Natural killer cell (primary cell): ENCODE measurements at places on chromosomes 1 and 21. TPM values are rescaled to one million over a fixed set of nuclear protein-coding genes. Genes with fewer than 3 reads are reported as not detected.
A peak's percentile ranks its signal among the peaks of the same experiment; 100 is the strongest.

GFI1 gene
- total RNA-seq, result 42.7 TPM

FRRS1 gene
- total RNA-seq, result 3.0 TPM

IVL gene
- total RNA-seq, result not detected

OR2AK2 gene
- total RNA-seq, result not detected

CKS1B gene
- 8.5 TPM for total RNA-seq

DNA sequence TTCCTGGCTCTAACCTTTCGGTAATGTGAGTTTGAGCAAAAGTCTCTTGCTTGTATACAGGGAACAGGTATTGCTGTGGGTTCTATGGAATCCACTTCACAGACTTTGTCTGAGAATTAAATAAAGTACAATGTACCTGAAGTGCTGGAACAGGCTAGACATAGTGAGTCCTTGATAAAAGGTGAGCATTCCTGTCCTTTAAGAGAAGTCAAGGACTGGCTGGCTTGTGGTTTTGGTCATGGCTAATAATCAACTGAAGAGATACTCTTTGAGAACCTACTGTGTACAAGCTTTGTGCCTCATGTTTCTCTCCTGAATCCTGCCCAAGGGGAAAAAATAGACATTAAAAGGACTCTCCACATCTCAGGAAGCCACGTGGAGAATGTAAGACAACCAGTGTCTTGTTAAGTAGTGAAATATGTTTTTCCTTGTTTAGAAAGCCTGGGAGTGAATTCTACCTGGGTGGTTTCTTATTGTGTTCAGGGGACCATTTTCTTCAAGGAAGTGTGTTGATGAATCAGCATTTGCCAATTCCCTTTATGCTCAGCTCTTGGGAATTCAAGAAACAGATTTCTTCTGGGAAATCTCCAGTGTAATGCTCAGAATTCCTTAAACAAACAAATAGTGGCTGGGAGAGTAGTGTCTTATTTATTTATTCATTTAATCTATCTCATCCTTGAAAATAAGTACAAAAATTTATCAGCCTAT lies 55.2 kb upstream of the PLD5 start:
- H3K27me3 ChIP-seq, result no peaks in the 10 kb centered on the region
- no peaks in the 10 kb centered on the region for H3K36me3 ChIP-seq
- no peak overlapping the region for H3K27ac ChIP-seq
- no peak for DNase-seq
- no peaks in the 10 kb centered on the region for H3K4me1 ChIP-seq

DNA sequence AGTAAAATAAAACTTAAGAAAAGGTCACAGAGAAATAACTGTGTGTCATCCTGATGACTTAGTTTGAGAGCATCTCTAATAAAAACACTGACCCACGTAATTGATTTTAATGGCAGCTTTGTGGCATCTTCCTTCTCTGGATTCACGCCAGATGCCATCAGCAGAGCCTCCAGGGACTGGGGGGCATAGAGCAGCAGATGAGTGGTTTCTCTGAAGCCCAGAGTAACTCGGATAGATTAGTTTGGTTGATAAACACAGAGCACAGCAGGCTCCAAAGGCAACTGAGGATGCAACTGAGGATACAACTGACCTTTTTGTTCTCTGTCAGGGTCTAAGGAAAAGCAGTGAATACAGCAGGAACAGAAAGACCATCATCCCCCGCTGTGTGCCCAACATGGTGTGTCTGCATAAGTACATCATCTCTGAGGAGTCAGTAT lies 180.8 kb downstream of the RPS6KC1 start:
- no peak for DNase-seq
- peaks cover 5% of the 10 kb centered on the region for H3K36me3 ChIP-seq
- no peaks in the 10 kb centered on the region for H3K27me3 ChIP-seq
- H3K4me3 ChIP-seq, result no peak overlapping the region
- no peak overlapping the region for H3K27ac ChIP-seq

DNA sequence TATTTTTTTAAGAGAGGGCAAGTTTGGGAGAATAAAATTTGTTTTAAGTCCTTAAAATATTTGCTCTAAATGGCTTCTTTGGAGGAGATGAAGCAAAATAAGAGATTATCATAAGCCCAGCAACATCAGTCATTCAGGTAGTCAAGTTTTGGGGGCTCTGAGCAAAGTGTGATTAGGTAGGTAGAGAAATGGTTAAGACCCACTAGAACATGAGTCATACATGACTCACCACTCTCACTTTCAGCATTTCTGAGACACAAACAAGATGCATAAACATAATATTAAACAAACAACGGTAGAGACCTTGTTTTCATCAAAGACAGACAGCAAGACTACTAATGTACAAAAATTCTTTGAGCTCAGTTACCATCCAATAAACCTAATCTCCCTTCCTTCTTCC lies 272.2 kb downstream of the LMO4 start:
- H3K4me3 ChIP-seq, result no peak overlapping the region
- no peaks in the 10 kb centered on the region for H3K27me3 ChIP-seq
- no peaks in the 10 kb centered on the region for H3K4me1 ChIP-seq
- DNase-seq, result no peak

GRCh38 chr21:43333298-43334062 lies 93.5 kb downstream of the SIK1 start:
- no peak overlapping the region for H3K27ac ChIP-seq
- H3K36me3 ChIP-seq, result no peaks in the 10 kb centered on the region
- peaks cover 13% of the 10 kb centered on the region for H3K4me1 ChIP-seq
- no peak overlapping the region for H3K4me3 ChIP-seq
- H3K27me3 ChIP-seq, result no peaks in the 10 kb centered on the region

GRCh38 chr1:21060523-21060922 lies 116.2 kb downstream of the EIF4G3 start:
- no peaks in the 10 kb centered on the region for H3K27me3 ChIP-seq
- H3K27ac ChIP-seq, result no peak overlapping the region
- no peak overlapping the region for H3K4me3 ChIP-seq
- no peaks in the 10 kb centered on the region for H3K4me1 ChIP-seq

- H3K27me3 ChIP-seq, result no peaks in the 10 kb centered on the region
- H3K4me1 ChIP-seq, result peaks cover 48% of the 10 kb centered on the region
- H3K36me3 ChIP-seq, result no peaks in the 10 kb centered on the region
- H3K27ac ChIP-seq, result no peak overlapping the region
- no peak overlapping the region for H3K4me3 ChIP-seq
These were observed 3.2 kb upstream of the RXFP4 start for GRCh38 chr1:155938220-155938627.

DNA sequence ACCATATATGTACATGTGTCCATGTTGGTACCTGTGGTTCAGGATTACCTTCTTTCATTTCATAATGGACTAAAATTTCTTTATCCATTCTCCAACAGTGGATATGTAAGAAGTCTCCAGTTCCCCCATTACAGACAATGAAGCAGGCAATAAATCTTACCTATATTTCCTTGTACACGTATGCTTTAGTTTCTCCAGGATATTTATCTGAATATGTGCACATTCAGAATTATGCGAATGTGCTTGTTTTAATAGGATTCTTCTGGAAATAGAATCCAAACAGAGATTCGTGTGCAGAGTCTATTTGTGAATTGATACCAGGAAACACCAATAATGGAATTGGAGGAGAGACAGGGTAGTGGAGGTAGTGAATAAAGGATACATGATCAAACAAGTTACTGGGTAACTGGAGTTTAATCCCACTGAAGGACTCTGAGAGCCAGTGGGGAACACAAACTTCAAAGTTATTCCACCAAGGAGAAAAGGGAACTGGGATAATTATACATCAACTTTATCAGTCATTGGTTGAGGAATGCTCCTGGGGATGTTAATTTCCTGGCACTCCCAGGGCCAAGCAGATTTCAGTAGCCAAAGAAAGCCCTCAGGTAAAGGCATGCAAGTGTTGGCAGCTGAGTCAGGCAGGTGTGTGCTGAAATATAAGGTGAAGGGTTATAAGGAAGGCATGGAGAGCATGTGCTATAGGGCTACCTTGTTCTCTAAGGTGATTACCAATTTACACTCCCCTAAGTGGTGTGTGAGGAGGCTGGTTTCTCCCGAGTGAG lies 374.9 kb upstream of the PBX1 start:
- H3K27ac ChIP-seq, result no peak overlapping the region
- no peaks in the 10 kb centered on the region for H3K27me3 ChIP-seq
- no peaks in the 10 kb centered on the region for H3K4me1 ChIP-seq
- no peaks in the 10 kb centered on the region for H3K36me3 ChIP-seq
- no peak for DNase-seq
- H3K4me3 ChIP-seq, result no peak overlapping the region

GRCh38 chr1:42788021-42788420 lies 3.2 kb downstream of the TMEM269 start:
- no peaks in the 10 kb centered on the region for H3K27me3 ChIP-seq
- DNase-seq, result no peak
- no peak overlapping the region for H3K4me3 ChIP-seq
- H3K27ac ChIP-seq, result no peak overlapping the region
- peaks cover under 1% of the 10 kb centered on the region for H3K36me3 ChIP-seq

- no peak overlapping the region for H3K27ac ChIP-seq
- H3K36me3 ChIP-seq, result no peaks in the 10 kb centered on the region
- H3K4me1 ChIP-seq, result no peaks in the 10 kb centered on the region
- no peak for DNase-seq
These were observed 85.0 kb downstream of the PCP4 start for GRCh38 chr21:39952265-39952664.

- no peaks in the 10 kb centered on the region for H3K36me3 ChIP-seq
- H3K27me3 ChIP-seq, result no peaks in the 10 kb centered on the region
- no peaks in the 10 kb centered on the region for H3K4me1 ChIP-seq
- no peak overlapping the region for H3K27ac ChIP-seq
- DNase-seq, result no peak
These were observed 27.0 kb downstream of the MFSD2A start for GRCh38 chr1:39981945-39982344.

DNA sequence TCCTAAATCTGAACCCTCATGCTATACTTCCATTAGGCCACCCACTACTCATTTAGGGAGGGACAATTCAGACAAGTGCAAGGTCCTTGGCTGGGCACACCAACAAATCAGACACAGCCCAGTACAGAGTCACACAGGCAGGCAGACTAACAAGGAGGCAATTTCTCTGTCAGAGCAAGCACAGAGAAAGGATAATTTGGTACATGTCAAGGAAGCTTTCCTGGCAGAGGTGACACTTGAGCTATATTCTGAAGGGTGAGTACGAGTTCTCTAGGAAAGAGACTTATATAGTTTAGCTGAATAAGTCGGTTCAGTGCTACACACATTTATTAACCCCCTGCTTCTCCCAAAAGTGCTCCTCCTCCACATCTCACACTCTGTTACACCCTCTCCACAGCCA lies 455.9 kb downstream of the OMA1 start:
- no peaks in the 10 kb centered on the region for H3K36me3 ChIP-seq
- H3K4me1 ChIP-seq, result no peaks in the 10 kb centered on the region
- no peaks in the 10 kb centered on the region for H3K27me3 ChIP-seq

DNA sequence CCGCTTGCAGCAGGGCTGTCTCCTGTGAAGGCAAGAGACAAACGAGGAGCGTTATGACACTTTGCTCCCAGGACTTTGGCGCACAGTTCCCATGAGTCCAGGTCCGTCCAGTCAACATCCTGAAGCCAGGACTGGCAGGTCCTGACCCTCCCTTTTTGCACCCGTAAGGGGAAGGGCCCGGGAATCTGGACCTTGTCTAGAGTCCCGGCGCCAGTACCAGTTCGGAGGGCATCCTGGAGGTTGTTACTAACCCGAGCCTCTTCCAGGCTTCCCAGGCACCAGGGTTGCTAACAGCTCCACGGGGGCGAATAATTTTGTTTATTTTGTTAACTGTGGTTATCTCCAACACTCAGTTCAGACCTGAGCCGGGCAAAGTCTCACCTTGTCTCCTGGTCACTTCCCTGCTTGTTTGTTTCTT lies 682 bp upstream of the RWDD3 start:
- peak overlapping the region; percentile 76 for H3K4me3 ChIP-seq
- H3K27me3 ChIP-seq, result peaks cover 11% of the 10 kb centered on the region

GRCh38 chr1:53890522-53890941 lies 935 bp upstream of the YIPF1 start:
- peak overlapping the region; percentile 95 for H3K4me3 ChIP-seq
- H3K4me1 ChIP-seq, result peaks cover 13% of the 10 kb centered on the region
- peak; percentile 10 for DNase-seq
- H3K36me3 ChIP-seq, result peaks cover 2% of the 10 kb centered on the region

DNA sequence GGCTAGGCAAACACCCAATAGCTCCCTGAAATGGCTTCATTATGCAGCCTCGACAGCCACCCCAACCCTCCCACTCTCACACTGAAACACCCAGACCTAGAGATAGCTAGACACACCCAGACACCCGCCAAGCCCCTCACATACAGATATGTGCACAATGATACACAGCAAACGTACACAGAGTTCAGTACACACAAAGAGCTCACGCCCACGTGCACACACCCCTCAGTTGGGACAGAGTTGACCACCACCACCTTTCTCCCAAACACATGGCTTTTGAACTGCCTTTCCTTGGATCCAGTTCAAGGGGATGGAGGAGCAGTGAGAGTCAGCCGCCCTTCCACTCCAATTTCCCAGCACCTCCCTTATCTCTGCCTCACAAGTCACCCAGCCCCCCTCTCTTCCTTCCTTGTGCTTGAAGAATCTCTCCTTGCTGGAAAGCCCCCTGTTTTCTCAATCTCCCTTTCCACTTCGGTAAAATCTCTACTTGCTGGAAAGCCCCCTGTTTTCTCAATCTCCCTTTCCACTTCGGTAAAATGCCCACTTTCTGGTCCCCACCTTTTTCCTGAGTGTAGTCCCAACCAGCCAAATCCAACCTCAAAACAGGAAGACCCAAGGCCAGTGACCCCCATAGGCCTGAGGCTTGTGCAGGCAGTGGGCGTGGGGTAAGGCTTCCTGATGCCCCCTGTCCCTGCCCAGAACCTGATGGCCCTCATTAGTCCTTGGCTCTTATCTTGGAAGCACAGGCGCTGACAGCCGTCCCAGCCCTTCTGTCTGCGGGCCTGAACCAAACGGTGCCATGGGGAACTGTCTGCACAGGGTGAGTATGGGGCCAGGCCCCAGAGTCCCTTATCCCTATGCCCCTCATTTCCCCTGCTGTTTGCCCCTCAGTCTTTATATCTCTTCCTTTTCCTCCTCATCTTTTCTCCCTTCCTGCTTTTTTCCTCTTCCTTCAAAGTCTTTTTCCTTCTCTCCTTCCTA lies at the start of gene ACKR1:
TSS of gene ACKR1 (plus strand) at position 715 of the 981 bp plus-strand sequence. CDS start at position 800, 85 bp downstream.
- no peak for DNase-seq
- peaks cover 3% of the 10 kb centered on the region for H3K4me1 ChIP-seq

- DNase-seq, result peak; percentile 54
- no peaks in the 10 kb centered on the region for H3K27me3 ChIP-seq
- H3K36me3 ChIP-seq, result no peaks in the 10 kb centered on the region
- no peak overlapping the region for H3K4me3 ChIP-seq
- no peak overlapping the region for H3K27ac ChIP-seq
These were observed 6.0 kb upstream of the DNMT3L start for GRCh38 chr21:44267655-44268142.
